NCI-H1694 treated with DMSO at 0.1 percent for 48 hours (cell line): ENCODE measurements at places on chromosomes 7 and 10.

- DNase-seq = no peak
Observed at GRCh38 chr10:74738985-74739567, 87.3 kb upstream of the KAT6B start.

DNA sequence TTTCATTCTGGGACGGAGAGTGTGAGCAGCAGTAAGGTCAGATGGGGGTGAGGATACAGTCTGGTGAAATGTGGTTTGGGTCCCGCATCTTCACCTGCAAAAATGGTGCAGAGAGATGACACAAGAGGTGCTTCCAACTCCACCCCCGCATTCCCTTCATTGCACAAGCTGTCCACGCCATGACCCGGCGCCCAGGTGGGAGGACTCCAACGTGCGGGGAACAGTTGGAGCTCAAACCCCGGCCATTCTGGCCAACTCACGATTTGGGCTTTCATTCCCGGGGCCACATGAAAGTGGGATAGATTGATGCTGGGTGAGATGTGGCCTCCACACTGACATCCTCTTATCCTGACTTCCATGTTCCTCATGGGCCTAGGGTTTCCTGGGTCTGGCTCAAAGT lies 34.6 kb upstream of the ZNF273 start:
- no peak for DNase-seq

DNA sequence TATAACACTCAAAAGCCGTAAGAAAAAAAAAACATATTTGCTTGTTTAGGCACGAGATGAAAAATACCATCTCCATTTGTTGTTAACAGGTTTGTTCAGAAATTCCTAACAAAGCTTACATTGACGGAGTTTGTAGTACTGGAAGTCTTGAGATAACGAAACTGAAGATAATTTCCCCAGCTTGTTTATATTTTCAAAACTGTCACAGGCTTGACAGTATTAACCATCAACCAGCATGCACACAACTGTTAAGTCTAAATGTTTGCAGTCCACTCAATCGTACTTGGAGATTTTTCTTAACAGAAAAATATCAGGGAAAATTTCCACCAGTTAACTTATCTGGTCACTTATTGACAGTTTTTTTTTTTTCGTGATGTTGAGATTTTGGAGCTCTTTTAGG lies 68.5 kb downstream of the ITGA8 start:
- DNase-seq = no peak

DNA sequence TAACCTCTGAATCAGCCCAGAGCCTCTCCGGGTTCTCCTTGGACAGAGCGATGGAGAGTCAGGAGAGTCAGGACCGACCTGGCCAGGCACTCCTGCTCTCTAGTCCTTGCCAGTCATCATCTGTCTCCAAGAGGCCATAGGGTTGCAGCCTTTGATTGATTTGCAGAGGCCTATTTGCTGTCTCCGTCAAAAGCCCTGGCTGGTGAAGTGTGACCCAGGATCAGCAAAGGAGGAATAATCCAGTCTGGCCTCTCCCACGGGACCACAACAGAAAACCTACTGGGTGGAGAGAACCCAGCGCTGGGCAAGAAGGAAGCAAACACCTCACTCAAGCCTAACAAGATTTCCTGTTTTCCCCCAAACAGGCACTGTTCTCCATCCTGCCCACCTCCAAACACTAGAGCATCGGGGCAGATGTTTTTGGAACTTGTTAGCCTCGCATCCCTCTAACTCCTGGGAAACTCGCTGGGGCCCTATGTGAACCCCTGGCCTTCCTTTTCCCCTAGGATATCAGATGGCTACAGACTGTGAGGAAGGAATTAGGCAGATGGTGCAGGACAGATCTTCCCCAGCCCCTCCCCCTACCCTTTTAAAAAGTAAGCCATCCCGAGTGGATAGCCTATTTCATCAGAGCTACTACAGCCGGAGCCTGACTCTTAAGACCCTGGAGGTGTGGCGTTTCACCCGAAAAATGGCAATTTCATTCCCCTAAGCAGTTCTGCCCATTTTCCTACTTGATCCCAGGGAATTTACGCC lies 54.3 kb downstream of the PODXL start:
- no peak for DNase-seq

GRCh38 chr10:20596065-20596755 lies 300.9 kb downstream of the NEBL start:
- DNase-seq = no peak

- no peak for DNase-seq
Observed at GRCh38 chr7:33251301-33251700, 121.9 kb downstream of the BBS9 start.

- no peak for DNase-seq
Observed at GRCh38 chr7:104958371-104958865, 55.6 kb upstream of the KMT2E start.

GRCh38 chr10:71880425-71881306 lies 29.6 kb upstream of the PSAP start:
- peak; percentile 66 for DNase-seq

GRCh38 chr7:136998495-136998894 lies 130.0 kb downstream of the CHRM2 start:
- DNase-seq = no peak

DNA sequence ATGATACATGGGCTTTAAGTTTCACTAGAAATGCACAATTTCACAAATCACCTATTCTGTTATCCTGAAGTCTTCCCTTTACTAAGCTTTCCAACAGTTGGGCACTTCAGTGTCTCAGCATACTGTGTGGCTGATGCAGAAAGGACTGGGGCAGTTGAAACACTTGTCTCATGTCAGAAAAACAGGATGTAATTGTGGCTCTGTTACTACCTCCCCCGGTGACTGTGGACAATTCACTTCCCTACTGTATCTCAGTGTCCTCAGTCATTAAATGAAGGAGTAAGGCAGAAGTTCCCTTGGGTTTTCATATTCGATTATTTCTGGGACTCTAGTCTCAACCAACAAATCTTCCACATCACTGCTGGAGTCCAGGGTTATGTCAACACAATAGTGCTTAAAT lies 17.9 kb downstream of the ANKRD22 start:
- no peak for DNase-seq

DNA sequence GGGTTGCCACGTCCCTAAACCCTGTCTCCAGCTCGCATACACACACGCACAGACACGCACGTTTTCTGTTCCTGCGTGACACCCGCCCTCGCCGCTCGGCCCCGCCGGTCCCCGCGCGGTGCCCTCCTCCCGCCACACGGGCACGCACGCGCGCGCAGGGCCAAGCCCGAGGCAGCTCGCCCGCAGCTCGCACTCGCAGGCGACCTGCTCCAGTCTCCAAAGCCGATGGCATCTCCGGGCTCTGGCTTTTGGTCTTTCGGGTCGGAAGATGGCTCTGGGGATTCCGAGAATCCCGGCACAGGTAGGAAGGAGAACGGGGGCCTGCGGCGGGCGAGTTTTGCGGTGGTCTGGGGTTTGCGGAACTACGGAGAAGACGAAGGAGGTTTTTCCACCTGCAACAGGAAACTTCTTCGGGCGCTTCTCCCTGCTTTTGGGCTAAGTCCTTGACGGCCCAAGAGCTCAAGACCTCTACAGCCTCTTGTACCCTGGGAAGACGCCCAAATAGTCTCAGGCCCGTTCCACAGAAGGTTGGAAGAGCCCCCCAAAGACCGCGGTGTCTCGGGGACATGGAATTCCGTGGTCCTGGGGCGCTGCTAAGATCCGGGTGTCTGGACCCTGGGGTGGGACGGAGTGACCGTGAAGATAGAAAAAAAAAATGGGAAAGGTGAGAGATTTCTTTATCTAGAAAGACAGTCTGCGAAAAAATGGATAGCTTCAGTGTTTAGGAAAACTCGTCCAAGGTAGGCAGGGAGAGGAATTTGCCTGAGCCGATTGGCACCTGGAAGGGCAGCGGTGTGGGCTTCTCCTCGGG lies at the start of gene GAD2:
Gene GAD2, plus strand, starts transcription at position 190 of the 811 bp plus-strand sequence. Its CDS starts 36 bp downstream, at position 226.
- DNase-seq = no peak

DNA sequence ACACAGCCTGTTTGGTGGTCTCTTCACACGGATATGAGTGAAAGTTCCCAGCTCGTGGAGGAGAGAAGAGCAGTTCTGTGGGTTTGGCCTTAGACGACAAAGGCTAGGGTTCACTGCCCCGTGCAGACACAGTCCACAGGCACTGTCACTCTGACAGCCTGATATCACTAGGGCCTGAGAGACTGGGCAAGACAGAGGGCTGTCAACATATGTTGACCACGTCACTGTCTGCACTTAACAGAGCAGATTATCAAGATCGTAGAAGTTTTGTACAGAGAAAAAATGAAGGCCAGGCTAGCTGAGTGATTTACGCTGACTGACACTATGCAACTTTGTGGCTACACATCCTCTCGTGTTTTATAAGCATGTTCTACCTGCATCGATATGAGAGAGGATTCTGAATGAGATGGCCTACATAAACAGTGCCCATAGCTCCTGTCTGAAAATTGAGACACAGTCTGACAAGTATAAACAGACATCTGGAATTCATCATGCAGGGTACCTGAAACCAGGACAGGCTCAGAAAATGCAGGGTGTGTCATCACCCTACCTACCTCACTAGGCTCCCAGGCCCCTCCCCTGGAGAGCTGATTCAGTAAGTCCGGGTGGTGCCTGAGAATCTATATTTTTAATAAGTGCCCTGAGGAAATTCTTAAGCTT lies 120.0 kb downstream of the SGMS1 start:
- no peak for DNase-seq

GRCh38 chr10:26048756-26049155 lies 114.7 kb downstream of the MYO3A start:
- DNase-seq = no peak

- DNase-seq = no peak
Observed at GRCh38 chr7:151917791-151918509, 38.3 kb upstream of the GALNTL5 start.

DNA sequence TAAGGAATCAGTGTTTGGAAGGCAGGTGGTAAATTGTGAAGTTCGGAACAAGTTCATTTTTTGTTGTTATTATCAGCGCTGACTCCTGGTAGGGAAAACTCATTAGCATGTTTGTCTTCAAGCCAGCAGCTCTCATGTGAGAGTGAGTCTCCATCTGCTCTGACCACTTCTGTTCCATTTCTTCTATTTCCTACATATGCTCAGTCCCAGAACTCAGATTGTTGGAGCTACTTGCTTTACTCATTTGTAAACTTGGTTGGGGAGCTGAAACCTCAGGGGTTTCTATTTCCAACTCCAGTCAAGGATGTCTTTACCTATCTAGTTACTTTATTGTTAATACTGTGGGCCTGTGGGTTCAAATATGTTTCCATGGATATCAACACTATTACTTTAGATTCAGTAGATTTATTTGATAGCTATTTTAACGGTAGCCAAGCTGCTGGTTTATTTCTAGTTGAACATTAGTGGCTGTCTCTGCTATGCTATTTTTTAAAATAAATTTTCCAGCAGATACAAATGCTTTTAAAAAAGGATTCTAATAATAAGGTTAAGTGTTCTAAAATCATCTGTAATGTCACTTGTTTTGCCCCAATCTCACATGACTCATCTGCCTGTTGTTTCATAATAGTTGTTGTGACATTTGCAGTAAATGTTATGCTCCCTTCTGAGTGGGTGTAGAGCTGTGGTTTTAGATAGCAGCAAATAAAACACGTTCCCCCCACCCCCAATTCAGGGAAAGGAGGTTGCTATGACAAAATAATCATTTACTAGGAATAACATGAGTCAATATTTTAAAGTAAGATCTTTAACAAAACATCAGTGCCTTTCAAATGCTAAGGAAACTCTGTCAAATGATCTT lies 143.3 kb downstream of the HDAC9 start:
- DNase-seq = no peak

DNA sequence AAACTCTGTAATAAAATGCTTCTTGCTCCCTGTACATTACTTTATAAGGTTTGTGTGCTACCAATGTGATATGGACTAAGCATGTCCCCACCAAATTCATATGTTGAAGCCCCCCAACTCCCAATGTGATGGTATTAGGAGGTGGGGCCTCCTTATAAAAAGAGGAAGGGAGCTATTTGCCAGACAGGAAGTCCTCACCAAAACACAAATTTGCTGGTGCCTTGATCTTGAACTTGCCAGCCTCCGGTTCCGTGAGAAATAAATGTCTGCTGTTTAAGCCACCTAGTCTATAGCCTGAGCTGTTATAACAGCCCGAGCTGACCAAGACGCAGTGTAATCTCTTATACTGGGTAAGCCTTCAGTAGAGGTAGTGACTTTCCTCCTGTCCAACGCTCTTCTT lies 114.5 kb downstream of the INHBA start:
- DNase-seq = no peak

GRCh38 chr10:58919927-58920654 lies 256.4 kb upstream of the PHYHIPL start:
- no peak for DNase-seq

GRCh38 chr10:7389346-7389745 lies 21.5 kb downstream of the SFMBT2 start:
- DNase-seq = no peak
